Fibroblast of the aortic adventitia (primary cell): ENCODE measurements at places on chromosomes 3 and 15. TPM values are rescaled to one million over a fixed set of nuclear protein-coding genes. Genes with fewer than 3 reads are reported as not detected.
A peak's percentile ranks its signal among the peaks of the same experiment; 100 is the strongest.

The FAM81A gene
- total RNA-seq = 0.81 and 2.6 TPM in 2 replicates

GRCh38 chr3:54262541-54262940, 140.2 kb downstream of the CACNA2D3 start:
- no peak for DNase-seq

- DNase-seq = no peak
Measured at GRCh38 chr3:126554560-126555525, 3.9 kb downstream of the C3orf22 start.

- no peak for DNase-seq
Measured at GRCh38 chr3:3089017-3089416, 21.2 kb downstream of the IL5RA start.

The SLC28A1 gene
- not detected in 2 replicates for total RNA-seq

The APOD gene
- total RNA-seq = 2.9 and 33.3 TPM in 2 replicates

DNA sequence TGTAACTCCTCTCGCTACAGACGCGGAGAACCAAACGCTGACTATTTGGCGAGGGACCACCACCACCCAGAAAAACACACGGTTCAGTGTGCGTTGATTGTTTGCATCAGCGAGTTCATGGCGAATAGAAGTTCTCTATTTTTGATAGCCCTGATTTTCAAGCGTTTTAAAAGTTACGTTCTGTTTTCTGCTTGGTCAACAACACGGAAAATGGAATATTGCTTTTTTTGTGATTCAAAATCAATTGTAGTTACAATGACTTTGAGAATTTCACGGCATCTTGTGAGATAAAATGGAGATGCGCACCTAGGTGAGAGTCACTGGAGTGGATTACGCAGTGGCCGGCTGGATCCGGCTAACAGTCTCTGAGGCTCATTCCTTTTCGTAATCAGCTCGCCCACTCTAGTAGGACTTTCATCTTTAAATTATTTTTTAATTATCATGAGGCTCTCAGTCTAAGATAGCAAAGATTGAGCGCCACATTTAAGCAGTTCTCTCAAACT, 54.8 kb downstream of the CCDC54 start:
- DNase-seq = peak; percentile 16
